ENCODE measurements at places on chromosomes 16 and 17.
A peak's percentile ranks its signal among the peaks of the same experiment; 100 is the strongest.

DNA sequence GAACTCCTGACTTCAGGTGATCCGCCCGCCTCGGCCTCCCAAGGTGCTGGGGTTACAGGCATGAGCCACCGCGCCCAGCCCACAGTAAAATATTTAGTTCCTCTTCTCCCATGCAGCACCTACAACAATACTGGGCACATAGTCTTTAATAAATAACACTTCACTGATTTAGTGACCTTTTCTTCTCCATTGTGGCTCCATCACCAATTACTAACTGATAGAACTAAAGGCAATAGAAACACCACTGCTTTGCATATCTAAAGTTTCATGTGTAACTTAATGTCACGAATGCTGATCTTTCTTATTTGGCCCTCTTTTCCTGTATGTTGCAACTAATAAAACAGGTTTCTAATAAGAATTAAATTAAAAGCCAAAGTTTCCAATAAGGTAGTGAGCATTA, 38.9 kb downstream of the TRIM37 start:
- no peaks in the 10 kb centered on the region for H3K27me3 ChIP-seq
- H3K4me1 ChIP-seq = no peaks in the 10 kb centered on the region
- H3K4me3 ChIP-seq = no peak overlapping the region
- H3K27ac ChIP-seq = no peak overlapping the region
- H3K36me3 ChIP-seq = no peaks in the 10 kb centered on the region

DNA sequence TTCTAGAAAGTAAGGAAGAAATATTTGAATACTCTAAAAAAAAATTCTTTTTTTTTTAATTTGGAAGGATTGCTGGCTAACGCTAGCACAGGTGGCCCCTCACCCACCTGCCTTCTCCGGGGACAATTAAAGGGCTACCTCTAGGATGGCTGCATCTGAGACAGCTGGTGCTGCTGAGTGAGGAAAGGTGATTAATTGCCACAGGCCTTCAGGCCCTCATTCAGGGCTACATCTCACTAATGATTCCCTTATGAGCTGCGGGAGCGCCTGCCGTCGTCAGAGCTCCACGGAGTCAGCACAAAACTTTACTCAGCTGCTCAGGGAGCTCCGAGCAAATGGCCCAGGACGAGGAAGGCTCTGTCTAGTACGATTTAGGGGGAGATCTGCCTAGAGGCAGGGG, 27.0 kb upstream of the AKTIP start:
- no peaks in the 10 kb centered on the region for H3K36me3 ChIP-seq
- no peak for DNase-seq
- no peak overlapping the region for H3K27ac ChIP-seq
- no peaks in the 10 kb centered on the region for H3K27me3 ChIP-seq

DNA sequence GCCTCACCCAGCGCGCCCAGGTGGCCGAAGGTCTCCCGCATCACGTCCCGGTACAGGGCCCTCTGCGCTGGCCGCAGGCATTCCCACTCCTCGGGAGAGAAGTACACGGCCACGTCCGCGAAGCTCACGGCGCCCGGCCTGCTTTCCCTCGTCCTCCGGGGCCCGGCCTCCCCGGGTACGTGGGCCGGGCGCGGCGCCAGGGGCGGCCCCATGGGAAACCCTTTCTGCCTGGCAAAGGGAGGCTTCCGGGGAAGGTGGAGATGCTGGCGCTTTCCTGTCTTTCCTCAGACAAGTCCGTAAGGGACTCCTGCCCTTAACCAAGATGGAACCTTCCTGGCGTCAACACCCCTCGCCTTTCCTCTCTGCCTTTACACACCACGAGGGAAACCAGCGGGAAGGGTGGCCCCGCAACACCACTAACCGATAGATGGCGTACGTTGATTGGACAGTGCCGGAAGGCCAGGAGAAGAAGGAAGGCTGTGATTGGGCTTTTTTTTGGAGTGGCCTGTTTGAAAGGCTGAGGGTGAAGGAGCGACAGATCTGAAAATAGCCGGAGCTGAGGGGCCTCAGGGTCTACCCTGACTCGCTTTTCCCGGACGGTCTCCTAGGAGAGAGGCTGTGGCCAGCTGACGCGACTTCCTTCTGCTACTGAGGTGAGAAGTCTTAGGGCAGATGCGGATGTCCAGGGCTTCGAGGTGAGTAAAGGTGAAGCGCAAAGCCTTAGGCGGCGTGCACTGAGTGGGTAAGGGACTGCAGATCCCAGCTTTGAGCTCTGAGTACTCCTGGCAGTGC, at the start of gene ZNF785:
Gene ZNF785, minus strand, starts transcription at position 298 of the 792 bp plus-strand sequence. Its CDS starts 86 bp downstream, at position 212.
- H3K27me3 ChIP-seq = no peaks in the 10 kb centered on the region
- peak within 1 kb of the TSS; percentile 62 for H3K4me3 ChIP-seq
- H3K27ac ChIP-seq = no peak within 1 kb of the TSS
- no peaks in the 10 kb centered on the region for H3K4me1 ChIP-seq
- H3K36me3 ChIP-seq = no peaks in the 10 kb centered on the region

DNA sequence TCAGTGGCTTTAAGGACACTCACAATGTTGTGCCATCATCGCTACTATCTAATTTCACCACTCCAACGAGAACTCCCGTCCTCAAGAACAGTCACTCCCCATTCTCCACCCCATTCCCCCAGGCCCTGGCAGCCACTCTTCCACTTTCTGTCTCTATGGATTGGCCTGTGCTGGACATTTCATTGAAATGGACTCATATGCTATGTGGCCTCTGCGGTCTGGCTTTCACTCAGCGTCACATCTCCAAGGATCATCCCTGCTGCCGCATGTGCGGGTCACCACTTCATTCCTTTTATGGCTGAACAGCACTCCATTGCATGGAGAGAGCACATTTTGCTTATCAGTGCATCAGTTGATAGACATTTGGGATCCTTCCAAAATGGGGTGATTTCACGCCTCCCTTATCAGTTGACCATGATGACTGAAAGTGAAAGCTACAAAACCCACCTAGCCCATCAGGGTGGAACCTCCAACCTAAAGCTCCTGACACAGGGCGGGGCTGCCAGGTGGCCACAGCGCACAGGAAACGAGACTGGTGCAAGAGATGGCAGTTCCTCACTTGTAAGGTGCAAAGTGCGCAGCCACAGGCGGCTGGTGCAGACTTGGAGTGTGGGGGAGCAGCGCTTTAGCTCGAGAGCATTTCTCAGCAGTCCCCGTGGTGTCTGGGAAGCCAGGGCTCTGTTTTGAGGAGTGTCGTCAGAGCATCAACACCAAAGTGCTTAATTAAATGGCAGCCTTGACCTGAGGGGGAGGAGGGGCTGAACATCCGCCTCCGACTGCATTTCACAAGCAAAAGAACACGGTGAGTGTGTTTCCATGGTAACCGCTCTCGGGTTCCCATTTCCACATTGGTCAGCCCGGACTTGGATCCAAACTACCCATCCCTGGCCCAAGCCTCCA, 23.8 kb downstream of the COTL1 start:
- no peaks in the 10 kb centered on the region for H3K27me3 ChIP-seq
- H3K36me3 ChIP-seq = no peaks in the 10 kb centered on the region
- H3K4me3 ChIP-seq = no peak overlapping the region
- H3K4me1 ChIP-seq = peaks cover 20% of the 10 kb centered on the region
- H3K27ac ChIP-seq = no peak overlapping the region

- no peak overlapping the region for H3K4me3 ChIP-seq
- no peak overlapping the region for H3K27ac ChIP-seq
Observed at GRCh38 chr16:49782405-49782804, 73.5 kb downstream of the ZNF423 start.

DNA sequence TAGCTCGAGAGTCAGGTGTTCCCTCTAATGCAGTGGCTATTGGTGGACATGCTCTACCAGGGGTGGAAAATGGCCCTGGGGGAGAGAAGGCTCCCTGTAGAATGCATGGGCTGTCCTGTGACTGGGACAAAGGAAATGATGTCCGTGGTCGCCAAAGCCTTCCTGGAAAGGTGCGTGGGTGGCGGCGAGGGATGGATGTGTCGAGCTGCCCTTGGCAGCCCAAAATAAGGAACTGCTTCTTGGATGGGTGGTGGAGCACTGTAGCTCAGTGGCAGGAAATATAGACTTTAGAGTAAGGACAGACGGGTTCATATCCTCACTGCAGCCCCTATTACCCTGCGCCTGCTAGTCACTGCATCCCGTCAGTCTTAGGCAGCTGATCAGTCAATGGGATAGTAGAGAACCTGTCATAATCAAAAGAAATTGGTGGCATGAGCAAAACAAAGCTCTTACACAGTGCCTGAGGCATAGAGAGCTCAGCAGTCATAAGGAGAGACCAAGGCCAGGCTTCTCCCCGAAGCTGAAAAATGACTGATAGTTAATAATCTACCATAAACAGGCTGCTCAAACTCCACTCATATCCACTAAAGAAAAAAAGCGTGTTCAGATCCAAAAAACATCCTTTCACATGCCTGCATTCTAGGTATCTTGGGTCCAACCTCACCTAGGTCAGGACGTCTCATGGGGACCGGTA, 123.5 kb upstream of the PLCG2 start:
- no peak overlapping the region for H3K4me3 ChIP-seq
- peaks cover 30% of the 10 kb centered on the region for H3K4me1 ChIP-seq
- no peak for DNase-seq
- no peak overlapping the region for H3K27ac ChIP-seq
- H3K27me3 ChIP-seq = no peaks in the 10 kb centered on the region

DNA sequence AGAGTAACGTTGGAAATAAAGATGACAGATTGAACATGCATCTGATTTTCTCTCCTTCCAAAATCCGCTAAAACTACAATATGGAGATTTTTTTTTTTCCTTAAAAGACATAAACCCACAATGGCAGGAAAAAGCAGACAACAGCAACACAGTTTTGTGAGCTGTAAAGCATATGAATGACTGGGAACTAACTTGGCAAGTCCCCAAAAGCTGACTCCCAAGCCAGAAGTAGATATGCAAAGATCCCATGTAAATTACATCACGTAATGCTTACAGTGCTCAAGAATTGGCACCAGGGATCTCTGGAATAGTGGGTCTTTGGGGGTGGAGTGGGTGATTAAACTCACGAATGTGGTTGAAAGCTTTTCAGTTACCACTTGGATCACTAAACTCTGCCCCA, 106.6 kb downstream of the ELAC2 start:
- H3K36me3 ChIP-seq = no peaks in the 10 kb centered on the region
- H3K27ac ChIP-seq = no peak overlapping the region
- no peak for DNase-seq
- no peaks in the 10 kb centered on the region for H3K4me1 ChIP-seq

DNA sequence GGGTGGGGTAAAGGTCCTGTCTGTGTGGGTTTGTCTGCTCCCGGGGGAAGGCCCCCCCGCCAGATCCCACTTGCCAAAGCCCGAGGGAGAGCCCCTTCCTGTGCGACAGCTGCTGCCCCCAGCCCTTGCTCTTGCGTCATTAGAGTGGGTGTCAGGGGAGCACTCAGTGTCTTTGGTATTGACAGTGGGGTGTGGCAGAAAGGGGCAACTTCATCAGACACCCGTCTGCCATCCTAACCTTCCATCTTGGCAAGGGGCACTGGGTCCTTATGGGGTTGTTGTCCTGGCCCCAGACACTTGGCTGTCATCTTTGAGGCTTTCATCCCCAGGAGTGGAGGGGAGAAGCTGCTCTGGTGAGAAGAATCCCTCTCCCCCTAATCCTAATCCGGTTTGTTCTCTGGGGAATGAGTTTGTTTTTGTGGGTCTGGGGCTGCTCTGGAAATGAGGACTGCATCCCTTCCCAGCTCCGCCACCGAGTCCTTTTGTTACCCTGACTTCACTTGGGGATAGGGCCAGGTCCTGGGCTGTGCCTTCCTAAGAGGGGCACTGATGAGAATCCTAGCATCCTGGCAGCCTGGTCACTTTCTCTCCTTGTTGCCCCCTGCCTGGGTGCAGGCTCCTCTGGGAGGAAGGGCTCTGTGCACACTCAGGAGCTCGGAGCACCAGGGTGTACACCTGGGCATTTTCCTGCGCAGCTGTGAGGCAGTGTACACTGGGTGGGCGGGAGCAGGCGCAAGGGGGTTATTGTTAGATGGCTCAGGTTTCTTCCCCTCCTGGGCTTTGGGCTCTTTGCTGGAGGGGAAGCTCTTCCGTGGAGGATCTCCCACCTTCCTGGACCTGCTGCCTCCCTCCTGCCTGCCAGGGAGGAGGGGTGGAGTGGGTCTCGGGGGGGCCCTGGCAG, 21.1 kb downstream of the GJD3 start:
- no peaks in the 10 kb centered on the region for H3K36me3 ChIP-seq
- H3K27me3 ChIP-seq = peaks cover 78% of the 10 kb centered on the region
- H3K4me3 ChIP-seq = peak overlapping the region; percentile 64
- H3K27ac ChIP-seq = no peak overlapping the region

Measured in neural progenitor cell (in vitro differentiated cells).